Keratinocyte (primary cell): ENCODE measurements at places on chromosomes 1 and 21. TPM values are rescaled to one million over a fixed set of nuclear protein-coding genes. Genes with fewer than 3 reads are reported as not detected.

DNA sequence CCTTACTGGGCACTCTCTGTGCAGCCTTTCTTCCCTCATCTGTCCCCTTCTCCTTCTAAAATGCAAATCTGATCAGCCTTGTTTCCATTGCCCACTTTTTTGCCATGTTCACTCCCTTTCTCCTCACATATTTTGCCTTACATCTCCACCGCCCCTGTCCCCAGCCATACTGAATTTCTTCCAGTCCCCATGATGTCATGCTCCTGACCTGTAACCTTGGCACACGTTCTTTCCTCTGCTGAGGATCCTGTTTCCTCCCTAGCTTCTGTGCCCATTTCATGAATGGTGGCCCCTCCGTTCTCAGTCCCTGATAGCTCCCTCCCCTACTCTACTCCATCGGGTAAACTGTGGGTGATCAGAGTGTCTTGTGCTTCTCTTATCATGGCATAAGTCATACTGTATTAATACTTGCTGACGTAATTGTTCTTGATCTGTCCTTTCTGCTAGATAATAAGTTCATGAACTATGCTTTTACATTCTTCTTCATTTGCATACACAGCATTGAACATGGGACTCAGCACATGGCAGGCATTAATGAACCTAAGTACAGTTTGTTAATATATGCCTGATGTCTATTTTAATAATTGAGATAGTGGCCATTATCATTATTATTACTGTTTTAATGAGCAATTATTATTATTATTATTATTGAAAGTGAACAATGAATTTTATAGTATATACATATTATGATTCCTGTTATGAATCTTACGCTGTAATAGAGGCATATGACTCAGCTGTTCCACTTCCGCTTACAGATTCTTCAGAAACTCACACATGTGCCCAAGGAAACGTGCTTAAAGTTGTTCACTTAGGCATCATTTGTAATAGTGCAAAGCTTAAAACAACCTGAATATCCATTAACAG is 28.5 kb downstream of the MAP3K21 start:
- no peak for DNase-seq

GRCh38 chr1:3811595-3811911 is 15.3 kb upstream of the LRRC47 start:
- DNase-seq: no peak

Gene HTR6
- polyA plus RNA-seq: not detected in 3 replicates

DNA sequence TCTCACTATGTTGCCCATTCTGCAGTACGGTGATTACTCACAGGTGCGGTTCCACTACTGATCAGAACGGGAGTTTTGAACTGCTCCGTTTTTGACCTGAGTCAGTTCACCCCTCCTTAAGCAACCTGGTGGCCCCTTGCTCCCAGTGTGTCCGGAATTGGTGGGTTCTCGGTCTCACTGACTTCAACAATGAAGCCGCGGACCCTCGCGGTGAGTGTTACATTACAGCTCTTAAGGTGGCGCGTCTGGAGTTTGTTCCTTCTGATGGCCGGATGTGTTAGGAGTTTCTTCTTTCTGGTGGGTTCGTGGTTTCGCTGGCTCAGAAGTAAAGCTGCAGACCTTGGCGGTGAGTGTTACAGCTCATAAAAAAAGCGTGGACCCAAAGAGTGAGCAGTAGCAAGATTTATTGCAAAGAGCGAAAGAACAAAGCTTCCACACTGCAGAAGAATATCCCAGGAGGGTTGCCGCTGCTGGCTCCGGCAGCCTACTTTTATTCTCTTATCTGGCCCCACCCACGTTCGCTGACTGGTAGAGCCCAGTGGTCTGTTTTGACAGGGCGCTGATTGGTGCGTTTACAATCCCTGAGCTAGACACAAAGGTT is 17.6 kb upstream of the PARP1 start:
- no peak for DNase-seq

DNA sequence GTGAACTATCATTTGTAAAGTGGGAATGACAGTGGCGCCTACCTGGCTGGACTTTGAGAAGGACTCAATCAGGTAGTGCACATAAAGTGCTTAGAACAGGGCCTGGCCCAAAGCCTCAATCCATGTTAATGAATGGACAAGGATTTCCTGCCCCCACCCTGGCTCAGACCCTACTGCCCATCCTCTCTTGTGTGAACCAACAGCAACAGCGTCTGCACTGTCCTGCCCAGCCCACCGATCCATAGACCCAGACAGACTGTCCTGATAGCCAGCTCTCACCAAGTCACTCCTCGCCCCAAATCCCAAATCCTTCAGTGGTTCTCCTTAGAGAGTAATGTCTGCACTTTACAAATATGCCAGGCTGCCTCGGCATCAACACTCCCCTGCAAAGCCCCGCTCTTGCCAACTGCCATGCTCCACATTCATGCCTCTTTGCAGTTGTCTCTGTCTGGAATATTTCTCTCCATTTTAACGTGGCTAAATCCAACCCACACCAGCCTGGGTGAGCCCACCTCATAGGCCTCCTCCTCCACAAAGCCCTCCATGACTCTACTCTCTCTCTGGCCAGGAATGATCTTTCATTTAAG is 157.6 kb upstream of the EDN2 start:
- DNase-seq: no peak

DNA sequence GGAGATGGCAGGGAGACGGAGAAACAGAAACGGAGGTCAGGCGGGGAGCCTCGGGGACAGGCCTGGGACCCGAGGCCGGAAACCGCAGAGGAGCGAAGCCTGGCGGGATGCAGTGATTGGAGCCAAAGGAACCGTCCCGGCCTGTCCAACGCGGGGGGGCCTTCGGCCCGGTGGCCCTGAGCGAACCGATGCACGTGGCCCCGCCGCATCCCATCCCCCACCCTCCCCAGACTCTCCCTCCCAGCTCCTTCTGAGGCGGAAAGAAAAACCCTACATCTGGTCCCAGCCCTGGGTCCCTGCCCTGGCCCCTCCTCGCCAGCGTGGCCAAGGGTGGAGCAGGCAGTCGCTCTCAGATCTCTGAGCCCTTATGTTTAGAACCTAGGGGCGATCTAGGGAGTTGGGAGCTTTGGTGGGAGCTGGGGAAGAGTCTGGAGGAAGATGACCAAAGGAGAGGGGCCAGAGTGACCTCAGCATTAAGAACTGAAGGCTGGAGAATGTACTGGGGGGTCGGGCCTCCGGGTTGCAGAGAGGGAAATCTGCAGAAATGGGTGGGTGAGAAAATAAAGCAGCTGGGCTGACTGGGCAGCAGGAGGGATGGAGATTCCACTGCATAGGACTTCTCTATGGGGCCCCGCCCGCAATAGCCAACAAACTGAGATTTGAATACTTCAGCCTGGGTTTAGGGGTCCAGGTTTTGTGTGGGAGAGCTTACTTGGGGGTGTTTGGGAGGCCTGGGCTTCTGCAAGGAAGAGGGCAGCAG is 1.5 kb upstream of the CRABP2 start:
- DNase-seq: no peak

DNA sequence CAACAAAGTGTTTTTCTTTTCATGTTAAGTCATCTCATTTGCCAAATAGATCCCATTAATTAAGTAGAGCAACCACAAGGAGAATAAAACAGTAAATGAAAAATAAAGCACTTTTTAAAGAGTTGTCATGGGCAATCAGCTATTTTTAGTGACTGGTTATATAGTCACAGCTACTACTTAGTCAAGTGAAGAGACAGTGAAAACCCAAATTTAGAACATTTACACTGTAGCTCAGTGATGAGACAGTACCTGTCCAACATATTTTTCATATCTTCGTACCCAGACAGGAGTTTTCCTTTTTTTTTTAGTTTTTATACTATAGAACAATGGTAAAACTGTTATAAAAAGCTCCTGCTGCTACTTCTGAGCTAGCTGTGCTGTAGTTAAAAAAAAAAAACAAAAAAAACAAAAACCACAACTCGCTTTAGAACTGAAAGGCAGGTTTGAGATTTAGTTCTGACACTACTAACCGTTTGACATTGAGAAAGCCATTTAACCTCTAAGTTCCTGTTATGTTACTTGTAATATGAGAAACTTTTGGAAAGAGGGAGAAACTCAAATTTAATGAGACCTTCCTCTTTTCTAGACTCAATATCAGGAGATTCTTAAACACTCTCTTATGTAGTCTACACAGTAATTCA is 777.5 kb downstream of the ADGRL2 start:
- no peak for DNase-seq

GRCh38 chr1:208979776-208980175 is 603.7 kb upstream of the CAMK1G start:
- DNase-seq: no peak

DNA sequence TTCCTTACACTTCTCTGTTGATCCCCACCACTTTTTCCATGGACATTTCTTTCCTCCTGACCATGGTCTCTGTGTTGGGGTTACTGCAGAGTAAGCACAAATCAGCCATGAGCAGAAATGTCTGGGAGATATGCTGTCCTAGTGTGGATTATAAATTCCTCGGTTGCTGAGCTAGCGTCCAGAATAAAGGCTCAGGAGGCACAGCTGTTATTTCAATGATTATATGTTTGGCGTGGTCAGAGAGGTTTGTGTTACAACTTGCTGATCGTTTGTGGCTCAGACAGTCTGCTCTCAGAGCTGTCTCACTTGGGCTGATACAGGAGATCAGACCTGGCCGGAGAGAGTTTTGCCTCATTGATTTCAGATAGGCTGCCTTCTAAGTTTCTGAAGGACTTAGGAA is 37.5 kb upstream of the LAMC2 start:
- DNase-seq: no peak

DNA sequence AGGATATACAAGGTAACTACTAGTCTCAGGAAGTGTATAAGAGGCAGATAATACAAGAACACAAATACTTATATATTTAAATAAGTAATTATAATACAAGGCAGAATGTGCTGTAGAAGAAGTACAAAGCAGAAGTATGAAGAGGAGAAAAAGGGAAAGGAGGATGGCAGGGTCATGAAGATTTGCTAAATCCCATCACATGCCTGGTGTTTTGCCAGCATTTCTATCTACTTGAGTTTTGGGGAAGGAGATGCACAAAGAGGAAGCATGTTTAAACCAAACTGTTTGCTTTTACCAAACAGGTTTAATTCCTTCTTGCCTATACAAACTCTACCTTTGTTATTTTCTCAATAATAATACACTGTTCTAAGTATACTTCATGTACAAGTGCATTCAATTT is 60.9 kb upstream of the PODN start:
- DNase-seq: no peak

DNA sequence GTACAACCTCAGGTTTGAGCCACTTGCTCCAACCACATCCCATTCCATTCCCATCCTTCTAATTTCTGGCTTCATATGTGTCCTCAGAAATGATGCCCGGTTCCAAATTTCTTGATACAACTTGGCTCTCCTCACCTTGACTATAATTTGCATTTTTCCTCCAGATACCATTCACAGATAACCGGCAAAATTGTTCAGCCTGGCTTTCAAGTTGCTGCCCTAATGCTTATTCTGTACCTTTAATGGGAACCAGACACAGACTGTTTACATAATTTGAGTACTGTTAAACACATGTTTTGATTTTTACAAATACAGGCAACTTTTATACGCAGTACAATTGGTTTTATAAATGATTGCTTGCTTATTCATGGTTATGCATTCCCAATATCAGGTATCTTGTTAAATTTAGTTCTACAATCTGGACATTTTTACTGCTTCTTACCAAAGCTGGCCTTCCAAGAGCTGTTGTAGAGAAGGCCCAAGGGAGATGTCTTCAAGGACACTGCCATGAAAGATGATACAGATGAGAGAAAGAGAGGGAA is 649.5 kb upstream of the CAMK1G start:
- no peak for DNase-seq

DNA sequence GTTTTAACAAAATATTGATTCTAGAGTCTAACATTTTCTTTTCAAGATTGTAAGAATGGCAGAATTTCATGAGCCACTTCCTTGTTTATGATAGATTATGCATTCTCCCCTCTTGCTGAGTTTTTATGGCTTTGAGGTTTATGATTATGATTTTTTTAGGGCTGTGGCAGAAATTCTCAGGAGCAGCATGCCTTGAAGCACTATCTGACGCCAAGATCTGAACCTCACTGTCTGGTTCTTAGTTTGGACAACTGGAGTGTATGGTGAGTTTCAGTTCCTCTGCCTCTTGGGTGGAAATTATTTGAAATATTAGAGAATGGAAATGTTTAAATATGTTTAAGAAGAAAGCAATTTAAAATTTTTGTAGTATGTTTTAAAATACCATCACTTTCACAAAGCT is 10.2 kb downstream of the USP16 start:
- no peak for DNase-seq

GRCh38 chr21:16865632-16866031 is 647.2 kb upstream of the CXADR start:
- DNase-seq: no peak

Gene SAMSN1
- not detected in 3 replicates for polyA plus RNA-seq

DNA sequence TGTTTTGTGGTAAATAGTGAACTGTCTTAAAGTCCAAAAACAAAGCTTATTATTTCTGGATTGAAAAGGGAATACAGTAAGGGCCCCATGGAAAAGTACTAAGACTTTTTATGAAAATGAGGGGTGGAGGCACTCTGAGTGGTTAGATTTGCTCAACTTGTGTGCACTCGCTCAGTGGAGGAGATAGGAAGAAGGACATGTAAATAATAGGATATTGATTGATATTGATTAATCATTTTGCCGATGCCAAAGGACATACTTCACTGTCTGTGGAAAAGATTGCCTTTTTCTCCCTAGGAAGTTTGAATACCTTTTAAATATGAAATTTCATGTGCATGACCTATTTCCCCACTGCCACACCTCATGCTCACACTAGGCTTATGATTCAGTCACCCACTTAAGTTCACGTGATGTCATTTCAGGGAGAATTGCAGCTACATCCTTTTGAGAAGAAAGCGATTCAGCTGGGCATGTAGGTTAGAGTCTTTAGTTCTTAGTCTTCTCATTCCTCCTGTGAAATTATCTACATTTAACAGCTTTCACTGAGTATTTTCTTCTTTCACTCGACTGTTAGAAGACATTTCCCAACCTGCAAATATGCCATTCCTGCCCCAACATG is 5.0 kb downstream of the MTR start:
- no peak for DNase-seq

Gene IL12RB2
- polyA plus RNA-seq: 0.63 to 1.0 TPM (median 0.67 TPM) in 3 replicates

GRCh38 chr1:200400556-200400955 is 9.3 kb downstream of the ZNF281 start:
- no peak for DNase-seq

Gene LMOD1
- polyA plus RNA-seq: 0.01 TPM in 1 of 3 replicates, not detected in the others

Gene CFHR5
- not detected in 3 replicates for polyA plus RNA-seq

- no peak for DNase-seq
These were observed 236.9 kb downstream of the TTLL7 start for GRCh38 chr1:83762039-83762365.

Gene NBPF15
- polyA plus RNA-seq: 29.4 to 43.6 TPM (median 43.0 TPM) in 3 replicates

DNA sequence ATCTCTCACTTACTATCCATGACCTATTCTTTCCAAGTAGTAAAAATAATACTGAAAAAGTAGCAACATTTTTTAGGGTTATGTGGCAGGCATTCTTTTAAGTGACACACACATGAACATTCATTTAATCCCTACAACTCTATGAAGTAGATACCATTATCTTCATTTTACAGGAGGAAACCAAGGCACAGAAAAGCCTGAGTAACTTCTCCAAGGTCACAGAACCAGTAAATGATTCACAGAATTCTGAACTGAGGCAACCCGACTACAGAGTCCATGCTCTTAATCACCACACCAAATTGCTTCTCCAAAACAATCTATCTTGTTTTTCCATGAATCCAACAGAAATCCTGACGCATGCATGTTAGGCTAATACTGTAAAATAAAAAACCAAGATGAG is 17.5 kb downstream of the FUBP1 start:
- DNase-seq: no peak

GRCh38 chr1:193368302-193368701 is 181.9 kb upstream of the B3GALT2 start:
- DNase-seq: no peak

Gene TCHH
- polyA plus RNA-seq: 0.07 to 0.25 TPM (median 0.14 TPM) in 3 replicates
